Forelimb muscle (tissue), 1 donor: ENCODE measurements at places on chromosomes 16 and 17.

DNA sequence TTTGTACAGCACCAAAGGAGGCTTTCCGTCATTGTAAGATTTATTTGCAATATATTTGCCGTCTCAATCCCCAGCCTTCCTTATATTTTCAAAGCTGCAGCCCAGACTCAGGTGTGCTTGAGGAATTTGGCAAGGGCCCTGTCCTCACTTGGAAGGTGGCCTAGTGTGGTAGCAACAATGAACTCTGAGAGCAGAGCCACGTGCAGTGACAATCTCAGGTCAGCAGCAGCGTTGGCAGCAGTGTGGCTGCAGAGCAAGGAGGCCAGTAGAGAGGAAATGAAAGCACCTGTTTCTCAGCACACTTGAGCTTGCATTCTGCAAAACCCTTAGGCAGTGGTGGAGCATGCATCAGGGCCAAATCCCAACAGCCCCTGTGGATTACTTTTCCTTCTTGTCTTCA is 613.5 kb downstream of the RBFOX1 start:
- no peak for DNase-seq

- no peak for DNase-seq
Observed at GRCh38 chr16:8908810-8909468, 26.8 kb downstream of the LITAFD start.

- no peak for DNase-seq
Observed at GRCh38 chr16:81242977-81243618, 4.6 kb downstream of the BCO1 start.

GRCh38 chr17:58315281-58315711 is 13.3 kb downstream of the TSPOAP1 start:
- DNase-seq, result no peak

- DNase-seq, result no peak
Observed at GRCh38 chr17:50028736-50029120, 27.2 kb upstream of the ITGA3 start.

DNA sequence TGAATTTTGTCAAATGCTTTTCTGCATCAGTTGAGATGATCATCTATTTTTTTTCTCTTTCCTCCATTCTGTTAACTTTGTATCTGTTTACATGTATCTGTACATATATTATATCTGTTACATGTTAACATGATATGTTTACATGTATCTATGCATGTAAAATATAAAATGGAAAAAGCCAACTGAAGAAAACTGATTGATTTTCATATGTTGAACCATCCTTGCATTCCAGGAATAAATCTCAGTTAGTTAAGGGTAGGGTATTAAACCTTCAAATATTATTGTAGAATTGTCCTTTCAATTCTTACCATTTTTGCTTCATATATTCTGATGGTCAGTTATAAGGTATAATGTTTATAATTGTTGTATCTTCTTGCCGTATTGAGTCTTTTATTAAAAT is 336.1 kb downstream of the ZFHX3 start:
- no peak for DNase-seq

- DNase-seq, result no peak
Observed at GRCh38 chr17:1568950-1569810, 6.6 kb upstream of the PITPNA start.

DNA sequence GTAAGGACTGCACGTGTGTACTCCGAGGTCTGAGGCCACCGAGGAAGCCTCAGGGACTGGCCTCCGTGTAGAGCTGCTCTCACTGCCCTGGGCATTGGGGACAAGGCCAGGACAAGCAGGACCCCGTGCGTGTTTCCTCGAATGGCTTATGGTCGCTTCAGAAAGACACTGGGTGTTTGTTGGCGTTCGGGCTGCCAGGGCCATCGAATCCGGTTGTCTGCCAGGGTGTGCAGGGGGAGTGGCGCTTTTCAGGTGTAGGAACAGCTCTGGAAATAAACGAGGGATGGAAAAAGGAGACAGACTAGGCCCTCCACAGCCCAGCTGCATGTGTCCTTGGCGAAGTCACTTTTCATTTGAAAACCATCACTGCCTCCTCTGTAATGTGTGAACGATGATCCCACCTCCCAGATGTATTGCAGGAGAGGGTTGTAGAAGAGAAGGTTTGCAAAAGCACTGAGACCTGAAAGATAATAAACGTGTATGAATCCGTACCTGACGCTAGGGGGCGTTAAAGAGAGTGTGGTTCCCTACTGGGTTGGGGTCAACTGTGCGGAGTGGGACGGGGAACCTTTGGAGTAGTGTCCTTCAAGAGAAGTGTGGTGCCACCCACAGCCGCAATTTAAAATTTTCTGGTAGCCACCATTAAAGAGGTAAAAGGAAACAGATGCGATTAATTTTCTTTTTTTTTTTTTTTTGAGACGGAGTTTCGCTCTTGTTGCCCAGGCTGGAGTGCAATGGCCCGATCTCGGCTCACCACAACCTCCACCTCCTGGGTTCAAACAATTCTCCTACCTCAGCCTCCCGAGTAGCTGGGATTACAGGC is 2.1 kb upstream of the ZSCAN10 start:
- DNase-seq, result no peak

DNA sequence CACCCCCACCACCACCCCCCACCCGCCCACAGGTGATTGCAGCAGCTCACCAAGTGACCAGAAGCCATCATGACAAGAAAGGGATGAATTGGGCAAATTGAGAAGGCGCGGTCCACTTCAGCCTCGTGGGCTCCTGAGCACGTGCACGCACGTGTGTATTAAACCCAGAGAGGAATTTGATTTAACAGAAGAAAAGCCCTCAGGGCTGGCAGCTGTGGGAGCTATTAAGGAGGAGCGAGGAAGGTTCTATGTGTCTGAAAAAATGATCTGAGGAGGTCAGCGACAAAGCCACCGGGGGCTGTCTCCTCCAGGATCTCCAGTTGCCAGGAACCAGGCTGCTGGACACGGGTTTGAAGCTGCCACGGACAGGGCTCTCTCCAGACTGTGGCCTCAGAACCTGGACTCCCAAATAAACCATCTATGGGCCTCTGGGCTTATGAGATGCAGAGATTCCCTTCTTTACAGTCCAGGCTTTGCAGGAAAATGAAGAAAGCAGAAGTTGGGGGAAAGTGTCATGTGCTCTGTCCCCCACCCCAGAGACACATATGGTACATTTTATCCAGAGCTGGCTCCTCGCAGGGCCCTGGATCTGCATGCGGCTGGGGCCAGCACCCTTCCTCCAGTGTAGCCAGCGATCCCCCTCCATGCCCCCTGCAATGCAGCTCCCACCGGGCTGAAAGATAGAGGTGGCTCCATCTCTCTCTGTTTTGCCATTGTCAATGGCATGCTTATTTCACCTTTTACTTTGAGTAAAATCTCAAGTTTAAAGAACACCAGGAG is 219.7 kb upstream of the RPL38 start:
- no peak for DNase-seq

GRCh38 chr16:70638814-70639792 is 7.3 kb upstream of the IL34 start:
- DNase-seq, result no peak

GRCh38 chr16:86492961-86493629 is 17.2 kb upstream of the FOXF1 start:
- no peak for DNase-seq

DNA sequence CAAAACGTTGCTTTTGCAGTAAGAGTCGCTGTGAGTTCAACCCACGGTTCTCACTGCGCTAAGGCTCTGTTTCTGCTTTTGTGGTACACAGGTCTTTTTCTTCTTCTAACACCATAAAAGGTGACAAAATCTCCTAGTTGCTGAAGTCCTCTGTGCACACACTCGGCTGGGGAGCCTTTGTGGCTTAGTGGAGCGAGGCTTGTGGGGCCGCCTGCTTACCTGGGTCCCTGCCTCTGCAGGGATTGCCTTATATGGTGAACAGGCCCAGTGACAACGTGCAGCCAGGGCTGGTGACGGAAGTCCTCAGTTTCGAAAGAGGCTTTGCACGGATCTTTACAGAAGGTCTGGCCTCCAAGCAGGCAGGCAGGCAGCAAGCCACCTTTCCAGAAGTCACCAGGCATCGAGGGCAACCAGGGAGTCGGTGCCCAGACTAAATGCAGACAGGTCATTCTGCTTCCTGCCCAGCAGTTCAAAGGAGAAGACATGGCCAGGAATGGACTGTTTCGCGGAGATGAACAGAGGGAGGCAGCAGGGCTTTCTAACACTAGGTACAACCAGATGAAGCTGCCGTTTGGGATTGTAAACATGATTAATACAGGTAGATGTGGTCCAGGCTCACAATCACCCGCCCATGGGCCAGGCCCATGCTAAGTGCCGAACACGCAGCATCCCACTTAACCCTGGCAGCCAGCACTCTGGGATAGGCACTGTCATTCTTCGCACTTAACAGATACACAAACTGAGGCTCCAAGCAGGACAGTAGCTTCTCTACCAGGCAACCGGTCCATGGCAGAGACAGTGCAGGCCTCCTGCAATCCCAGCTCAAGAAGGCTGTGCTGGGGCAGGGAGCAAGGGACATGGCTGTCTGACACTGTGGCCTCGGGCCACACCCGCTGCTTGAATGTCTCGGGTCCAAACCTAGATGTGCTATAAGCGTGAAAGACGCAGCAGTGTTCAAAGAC is 10.7 kb upstream of the MEAK7 start:
- no peak for DNase-seq

DNA sequence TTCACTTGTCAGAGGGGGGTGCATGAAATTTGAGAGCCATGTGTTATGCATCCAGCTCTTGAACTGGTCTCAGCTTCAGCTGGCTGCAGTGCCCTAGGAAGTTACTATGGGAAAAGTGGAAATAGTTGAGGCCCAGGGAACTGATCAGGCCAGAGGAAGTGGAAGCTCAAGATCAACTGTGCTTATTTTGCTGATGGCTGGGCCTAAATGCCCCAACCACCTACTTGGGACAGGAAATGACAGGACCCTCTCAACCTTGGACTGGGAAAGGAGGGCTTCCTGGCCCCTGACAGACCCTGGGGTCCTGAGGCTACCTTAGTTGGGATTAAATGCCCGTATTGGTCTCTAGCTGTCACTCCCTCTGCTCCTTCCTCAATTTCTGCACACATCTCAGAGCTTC is 1.2 kb upstream of the TAOK2 start:
- no peak for DNase-seq

DNA sequence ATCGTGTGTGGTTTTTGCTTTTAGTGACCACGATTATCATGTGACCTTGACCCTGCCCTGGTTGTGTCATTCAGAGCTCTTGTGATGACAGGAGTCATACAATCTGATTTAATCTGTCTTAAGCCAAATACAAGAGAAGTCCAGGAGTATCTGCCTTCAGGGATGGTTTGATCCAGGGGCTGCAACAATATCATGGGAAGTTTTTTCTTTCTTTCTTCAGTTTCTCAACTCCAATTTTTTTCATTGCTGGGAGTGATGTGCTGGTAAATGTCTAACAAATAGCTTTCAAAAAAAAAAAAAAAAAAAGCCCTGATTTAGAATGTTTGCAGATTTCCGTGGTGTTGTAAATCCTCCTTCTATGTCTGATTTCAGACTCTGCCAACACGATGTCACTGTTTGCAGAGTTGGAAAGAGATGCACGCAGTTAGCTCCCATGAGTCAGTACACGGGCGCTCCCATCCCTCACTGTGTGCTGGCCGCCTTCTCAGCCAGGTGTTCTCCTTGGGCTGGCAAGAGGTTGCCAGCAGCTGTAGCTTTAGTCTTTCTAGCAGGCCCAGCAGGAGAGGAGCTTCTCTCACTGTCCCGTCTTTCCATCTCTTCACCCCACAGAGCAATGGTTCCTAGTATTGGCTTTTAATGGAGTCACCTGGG is 229.7 kb downstream of the SNX29 start:
- no peak for DNase-seq

- no peak for DNase-seq
Observed at GRCh38 chr17:7864995-7865650, 7.3 kb downstream of the CYB5D1 start.

DNA sequence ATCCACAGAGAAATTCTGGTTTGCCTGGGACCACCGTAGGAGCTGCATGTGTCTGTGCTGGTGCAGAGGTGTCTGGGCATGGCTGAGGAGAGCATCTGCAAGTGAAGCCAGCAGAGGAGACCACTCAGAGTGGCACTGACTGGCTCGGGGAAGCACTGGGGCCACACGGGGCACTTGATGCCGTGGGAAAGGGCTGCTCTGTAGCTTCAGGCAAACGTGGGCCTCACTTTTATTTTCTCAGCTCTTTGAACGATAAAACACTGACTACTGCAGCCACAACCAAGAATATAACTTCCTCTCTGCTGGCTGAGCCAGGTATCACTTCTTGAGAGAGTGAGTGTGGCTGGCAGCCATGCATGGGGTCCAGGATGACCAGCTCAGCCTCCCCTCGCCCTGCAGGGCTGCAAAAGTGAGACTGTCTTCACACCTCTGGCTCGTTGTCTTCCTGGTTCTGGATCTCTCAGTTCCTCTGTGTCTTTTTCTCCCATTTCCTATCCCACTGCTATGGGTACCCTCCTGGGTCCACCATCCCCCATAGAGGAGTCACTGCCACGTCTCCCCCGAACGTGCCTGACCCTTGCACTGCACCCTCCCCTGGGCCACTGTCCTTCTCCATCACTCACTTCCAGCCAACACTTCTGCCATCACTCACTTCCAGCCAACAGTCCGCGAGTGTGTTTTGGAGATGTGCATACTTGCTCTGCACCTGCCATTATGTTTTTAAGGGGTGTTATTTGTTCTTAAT is 201.4 kb upstream of the CHMP6 start:
- no peak for DNase-seq

DNA sequence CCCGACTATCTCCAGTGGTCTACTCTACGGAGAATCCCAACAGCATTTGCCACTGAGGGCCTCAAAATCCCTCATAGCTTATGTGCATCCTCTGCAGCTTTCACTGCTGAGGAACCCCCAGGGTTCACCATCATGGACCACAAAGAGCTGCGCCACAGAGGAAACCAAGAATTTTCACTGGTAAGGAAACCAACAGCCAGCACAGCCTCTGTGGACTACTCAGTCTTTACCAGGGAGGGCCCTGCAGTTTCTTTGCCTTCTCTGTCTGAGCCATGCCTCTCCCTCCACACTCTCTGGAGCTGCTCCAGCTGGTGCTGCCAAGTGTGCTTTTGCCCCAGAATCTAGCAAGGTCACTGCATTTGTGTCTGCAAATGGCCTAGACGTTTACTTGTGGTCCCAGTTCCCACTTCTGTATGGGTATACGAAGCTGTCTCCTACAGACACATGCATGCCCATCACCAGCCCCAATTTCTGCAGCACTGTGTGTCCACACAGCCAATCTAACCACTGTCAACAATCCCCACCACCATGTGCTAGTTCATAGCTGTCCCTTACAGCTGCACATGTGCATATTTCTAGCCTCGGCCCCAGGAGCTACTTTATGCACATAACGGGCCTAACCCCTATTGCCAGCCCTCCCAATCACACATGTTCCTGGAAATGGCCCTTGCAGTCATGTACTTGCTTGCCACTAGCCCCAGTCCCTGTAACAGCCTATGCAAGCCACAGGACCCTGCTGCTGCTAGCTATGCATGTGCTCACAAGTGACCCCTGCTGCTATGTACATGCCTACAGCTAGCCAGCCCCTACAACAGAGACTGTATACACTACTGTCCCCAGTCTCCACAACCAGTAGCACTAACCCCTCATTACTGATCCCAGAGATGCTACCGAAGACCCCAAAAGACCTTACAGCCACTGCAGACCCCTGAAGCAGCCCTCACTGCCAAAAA is 1437.4 kb downstream of the CDH11 start:
- no peak for DNase-seq
